ENCODE measurements at places on chromosomes 7 and 10.

DNA sequence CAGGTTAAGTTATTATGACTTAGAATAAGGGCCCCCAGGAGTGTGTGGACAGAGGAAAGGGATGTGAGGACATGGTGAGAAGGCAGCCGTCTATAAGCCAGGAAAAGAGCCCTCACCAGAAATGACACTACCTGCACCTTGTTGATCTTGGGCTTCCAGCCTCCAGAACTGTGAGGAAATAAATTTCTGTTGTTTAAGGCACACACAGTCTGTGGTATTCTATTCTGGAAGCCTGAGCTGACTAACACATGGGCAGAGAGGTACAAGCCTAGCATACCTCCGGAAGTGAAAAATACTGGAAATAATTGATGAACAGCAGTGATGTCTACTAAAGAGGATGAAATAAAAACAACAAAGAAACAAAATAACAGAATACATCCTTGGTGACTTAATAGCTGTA, 46.1 kb upstream of the GRB10 start:
- DNase-seq, result no peak

DNA sequence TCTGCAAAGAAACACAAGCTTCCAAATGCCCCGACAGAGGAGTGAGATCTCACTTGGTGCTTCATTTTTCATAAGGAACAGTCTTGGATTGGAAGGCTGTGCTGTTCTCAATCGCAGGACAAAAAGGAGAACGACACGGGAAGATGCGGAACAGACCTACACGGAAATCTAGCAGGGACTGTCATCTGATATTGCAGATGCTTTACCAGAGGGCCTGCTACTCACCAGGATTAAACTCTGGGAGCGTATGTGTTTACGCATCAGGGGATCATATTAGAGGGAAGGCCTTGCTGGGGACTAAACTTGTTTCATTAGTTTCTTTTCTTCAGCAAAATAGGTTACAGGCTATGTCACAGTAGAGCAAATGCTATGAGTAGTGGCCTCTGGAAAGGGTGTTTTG, 82.8 kb upstream of the EEPD1 start:
- DNase-seq, result no peak

DNA sequence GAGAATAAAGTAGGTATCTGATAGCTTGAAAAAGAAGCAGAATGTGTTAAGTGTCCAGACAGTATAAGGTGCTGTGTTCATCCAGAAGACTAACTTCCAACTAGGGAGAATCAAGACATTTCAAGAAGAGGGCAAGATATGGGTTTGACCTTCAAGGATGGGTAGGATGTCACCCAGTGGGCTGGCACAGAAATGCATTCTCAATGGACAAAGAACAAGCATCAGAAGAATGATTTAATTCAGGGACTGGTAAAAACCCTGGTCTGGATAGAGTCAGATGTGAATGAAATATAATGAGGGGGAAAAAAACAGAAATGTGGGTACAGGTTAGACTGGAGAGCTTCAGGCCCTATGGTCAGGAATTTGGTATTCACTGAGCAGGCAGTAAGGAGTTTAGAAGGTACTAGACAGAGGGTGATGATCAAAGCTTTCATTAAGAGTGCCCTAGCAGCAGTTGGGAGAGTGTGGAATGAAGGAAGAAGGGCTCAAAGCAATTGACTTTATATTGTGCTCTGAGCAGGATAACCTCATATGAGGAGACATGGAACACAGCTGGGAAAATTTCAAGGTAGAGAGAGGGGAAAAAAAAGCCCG, 180.7 kb upstream of the ANK3 start:
- no peak for DNase-seq

GRCh38 chr7:45100761-45101480, 10.6 kb downstream of the TBRG4 start:
- DNase-seq, result no peak

GRCh38 chr7:36565792-36566356, 158.4 kb downstream of the AOAH start:
- DNase-seq, result no peak

DNA sequence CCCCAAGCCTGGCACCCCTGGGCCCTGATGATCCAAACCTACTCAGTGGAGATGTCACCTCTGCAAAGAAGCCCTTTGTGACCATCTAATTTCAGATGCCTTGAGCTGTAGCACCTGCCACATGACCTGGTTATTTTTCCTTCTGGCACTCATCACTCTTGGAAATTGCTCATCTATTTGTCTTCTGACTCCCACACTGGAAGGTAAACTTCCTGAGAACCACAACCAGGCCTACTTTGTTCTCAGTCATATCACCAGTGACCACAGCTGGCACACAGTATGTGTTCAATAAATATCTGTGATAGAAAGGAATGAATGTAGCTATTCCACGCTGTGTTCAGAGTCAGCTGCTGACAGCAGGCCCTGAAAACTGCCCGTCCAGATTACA, 97.1 kb downstream of the SH3PXD2A start:
- peak; percentile 86 for DNase-seq

DNA sequence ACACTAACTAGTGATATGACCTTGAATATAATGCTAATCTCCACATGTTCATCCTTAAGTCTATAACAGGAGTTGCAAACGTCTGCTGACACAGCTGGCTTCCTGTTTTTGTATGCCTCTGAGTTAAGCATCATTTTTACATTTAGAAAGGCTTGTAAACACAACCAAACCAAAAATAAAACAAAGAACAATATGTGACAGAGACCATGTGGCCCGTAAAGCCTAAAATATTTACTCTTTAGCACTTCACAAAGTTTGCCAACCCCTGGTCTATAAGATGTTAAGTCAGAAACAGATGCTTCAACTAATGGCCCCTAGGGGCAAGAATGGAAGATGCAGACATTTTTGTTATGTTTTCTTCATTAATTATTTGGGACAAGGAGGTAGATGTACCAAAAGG, 109.3 kb downstream of the CPEB3 start:
- DNase-seq, result no peak

DNA sequence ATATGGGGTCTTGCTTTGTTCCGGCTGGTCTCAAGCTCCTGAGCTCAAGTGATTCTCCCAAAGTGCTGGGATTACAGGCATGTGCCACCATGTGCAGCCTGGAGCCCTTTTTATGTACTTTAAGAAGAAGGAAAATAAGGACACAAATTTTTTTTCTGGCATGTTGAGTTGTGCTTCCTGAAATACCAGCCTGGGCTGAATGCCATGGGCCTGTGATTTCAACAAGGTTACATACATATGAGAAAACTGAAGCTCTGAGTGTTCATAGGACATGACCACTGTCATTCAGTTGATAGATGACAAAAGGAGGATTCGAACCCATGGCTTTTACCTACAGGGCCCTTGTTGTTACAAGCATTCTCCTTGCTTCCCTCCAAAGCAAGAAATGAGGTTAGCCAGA, 36.1 kb downstream of the ST8SIA6 start:
- DNase-seq, result peak; percentile 42

DNA sequence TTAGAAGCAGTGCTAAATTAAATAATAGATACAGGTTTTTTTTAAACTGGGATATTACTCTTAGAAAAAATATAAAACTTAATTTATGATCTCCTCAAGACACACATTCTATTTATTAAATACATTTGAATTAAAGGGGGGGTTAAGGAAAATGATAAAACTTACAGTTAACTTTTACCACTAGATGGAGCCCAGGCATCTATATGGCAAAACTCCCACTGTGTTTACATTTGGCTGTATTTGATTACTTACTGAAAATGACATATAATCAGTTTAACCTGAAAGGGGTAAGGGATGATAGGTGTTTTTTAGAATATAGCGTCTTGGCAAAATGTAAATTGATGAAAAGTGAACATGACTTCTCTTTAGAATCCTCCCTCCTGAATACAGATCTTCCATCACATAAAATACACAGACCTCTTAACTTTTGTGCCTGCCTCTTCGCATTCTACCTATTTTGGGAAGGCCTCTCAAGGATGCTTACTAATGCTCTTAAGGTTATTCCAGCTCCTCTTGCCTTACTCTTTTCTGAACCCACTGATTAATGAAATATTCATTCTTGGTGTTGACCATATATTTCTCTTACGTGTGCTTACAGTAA, 235.7 kb downstream of the AGMO start:
- peak; percentile 58 for DNase-seq

DNA sequence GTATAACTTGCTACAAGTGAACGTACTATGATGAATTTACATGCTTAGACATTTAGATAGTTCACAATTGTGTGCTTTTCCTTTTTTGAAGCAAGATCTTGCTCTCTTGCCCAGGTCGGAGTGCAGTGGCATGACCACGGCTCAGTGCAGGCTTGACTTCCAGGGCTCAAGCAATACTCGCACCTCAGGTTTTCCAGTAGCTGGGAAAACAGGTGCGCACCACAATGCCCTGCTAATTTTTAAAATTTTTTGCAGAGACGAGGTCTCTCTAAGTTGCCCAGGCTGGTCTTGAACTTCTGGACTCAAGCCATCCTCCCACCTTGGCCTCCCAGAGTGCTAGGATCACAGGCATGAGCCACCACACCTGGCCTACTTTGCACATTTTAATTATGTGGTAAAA, 1.8 kb downstream of the GPR15LG start:
- DNase-seq, result no peak

- no peak for DNase-seq
These were observed 13.3 kb upstream of the CNPY1 start for GRCh38 chr7:155559519-155560108.

DNA sequence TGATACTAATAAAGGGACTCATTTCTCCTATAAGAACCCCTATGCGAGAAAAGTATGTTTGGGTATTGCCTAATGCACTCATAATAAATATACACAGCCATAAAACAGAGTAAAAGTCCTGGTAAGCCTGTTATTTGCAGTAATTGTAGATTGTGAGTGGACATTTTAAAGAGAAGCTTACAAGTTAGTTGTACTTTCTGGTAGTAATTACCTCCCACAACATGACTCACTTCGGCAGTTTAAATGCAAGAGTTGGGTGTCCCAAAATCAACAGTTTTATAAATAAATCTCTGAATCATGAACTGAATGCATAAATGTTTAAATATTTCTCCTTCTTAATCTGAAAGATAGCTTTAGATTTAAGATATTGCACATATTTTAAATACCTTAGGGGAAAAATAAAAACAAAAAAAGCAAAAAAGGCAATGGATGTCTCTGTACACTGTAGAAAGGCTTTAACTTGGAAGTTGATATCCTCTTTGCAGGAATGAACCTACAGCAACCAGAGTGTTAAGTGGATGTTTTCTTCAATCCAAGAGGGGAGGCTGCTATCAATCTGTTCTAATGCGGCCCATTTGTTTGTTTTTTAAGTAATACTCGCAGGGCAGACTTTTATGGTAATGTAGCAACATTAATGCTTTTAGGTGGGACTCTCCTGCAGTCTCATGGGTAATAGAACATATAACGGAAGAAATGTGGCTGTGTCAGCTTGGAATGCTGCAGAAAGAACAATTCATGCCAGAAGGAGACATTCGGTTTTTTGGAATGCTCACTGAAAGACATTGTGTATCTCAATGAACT, 57.3 kb upstream of the ZEB1 start:
- no peak for DNase-seq

- no peak for DNase-seq
These were observed 16.5 kb upstream of the BNIP3 start for GRCh38 chr10:131998050-131998844.

DNA sequence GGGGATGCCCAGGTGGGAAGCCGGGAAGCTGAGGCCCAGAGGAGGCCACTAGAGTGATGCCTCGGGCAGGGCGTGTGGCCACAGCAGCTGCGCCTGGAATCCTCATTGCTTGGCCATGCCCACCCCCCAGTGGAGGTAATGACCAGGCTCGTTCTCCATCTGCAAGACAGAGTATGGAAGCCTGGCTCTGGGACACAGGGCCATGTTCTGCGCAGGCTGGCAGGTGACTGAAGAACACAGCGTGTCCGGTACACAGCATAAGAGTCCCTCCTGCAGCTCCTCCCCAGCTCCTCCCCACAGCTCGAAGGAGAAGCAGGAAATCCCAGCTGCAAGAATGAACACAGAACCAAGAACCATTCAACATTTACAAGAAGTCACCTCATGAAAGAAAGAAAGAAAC, 64.8 kb downstream of the SMURF1 start:
- DNase-seq, result peak; percentile 26

DNA sequence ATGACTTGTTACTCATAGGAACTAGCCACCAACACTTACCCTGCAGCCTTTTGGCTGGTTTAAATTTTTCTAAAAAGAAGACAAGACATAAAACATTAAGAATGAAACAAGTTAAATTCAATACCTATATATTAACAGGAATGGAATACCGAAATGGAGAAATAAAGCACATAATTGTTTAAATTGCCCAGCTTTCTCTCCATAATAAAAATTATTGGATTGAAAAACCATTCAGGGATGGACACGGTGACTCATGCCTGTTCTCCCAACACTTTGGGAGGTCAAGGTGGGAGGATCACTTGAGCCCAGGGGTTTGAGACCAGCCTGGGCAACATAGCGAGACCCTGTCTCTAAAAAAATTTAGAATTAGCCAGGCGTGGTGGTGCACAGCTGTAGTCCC, 179.4 kb upstream of the MKLN1 start:
- DNase-seq, result no peak

GRCh38 chr7:142795339-142795863, 24.6 kb downstream of the PRSS2 start:
- peak; percentile 5 for DNase-seq

- peak; percentile 16 for DNase-seq
These were observed 68.6 kb downstream of the DYNC2I1 start for GRCh38 chr7:158924956-158925355.

GRCh38 chr7:139798892-139799291, 21.1 kb upstream of the HIPK2 start:
- no peak for DNase-seq

DNA sequence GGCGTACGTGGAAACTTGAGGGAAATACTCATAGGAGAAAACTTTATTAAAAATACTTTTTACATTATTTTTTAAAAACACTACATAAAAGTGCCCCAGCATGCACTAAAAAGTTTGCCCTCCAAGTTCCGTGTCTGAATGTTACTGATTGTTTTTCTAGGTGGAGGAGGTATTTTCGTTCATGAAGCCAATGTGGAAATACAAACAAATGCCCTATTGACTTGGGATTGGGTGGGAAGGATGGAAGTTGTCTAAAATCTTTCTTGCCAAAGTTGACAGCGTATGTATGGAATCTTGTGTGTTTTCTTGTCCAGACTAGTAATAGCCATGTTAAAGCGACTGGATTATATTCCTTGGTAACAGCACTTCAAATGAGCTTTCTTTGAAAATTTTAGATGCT, 1.2 kb downstream of the PROSER2 start:
- DNase-seq, result peak; percentile 48

- DNase-seq, result peak; percentile 40
These were observed 4.1 kb downstream of the ZNF282 start for GRCh38 chr7:149199234-149199995.

DNA sequence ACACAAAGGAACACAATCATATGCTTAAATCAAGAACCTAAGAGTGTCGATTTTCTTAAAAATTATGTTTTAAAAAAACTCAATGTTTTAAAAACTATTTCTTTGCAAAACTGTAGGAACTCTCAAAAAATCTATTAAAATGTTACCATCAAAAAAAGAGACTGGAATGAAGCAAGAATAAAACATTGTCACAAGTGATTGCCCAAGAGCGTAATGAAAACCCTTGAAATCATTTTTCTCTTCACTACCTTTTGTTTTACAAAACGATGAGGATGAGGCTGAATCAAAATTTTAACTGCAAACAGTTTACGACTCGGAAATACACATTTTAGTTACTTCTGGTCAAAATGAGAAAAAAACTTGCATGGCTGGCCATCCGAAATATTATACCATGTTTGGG, 855 bp downstream of the YME1L1 start:
- DNase-seq, result no peak

Data from epithelial cell of esophagus (primary cell).